ENCODE measurements at places on chromosomes 11 and 22.
A peak's percentile ranks its signal among the peaks of the same experiment; 100 is the strongest.

GRCh38 chr11:64762674-64763525, 3.1 kb upstream of the PYGM start:
- DNase-seq, result peak; percentile 29

- no peak for DNase-seq
These were observed 1883.4 kb upstream of the RAG2 start for GRCh38 chr11:38481391-38481790.

GRCh38 chr11:106724293-106724892, 293.9 kb downstream of the GUCY1A2 start:
- no peak for DNase-seq

DNA sequence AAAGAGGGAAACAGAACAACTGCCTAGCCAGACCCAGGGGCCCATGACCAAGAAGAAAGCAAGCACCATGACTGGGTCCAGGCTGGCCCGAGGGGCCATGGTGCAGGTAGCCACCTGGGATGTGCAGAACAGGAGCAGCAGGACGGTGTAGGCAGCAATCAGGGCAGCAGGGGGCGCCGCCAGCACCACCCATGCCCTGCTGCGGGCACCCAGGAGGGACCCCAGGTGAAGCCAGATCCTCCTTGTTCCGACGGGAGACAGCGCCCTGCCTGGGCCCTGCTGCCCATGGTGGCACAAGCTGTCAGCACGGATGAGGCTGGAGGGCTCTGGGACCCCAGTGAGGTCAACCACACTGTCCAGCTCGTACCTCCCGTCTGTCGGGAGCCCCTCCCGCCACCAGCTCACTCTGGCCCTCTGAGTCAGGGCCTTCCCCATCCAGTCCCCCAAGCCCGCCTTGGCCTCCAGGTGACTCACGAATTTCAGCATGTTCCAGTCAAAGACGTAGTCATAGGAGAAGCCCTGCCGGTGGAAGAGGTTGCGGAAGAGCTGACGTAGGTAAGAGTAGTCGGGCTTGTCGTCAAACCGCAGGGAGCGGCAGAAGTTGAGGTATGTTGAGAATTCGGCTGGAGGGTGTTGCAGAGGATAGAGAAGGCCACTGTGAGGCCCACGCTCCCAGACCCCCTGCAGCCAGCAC, 18.8 kb downstream of the CSNK1E start:
- no peak for DNase-seq

DNA sequence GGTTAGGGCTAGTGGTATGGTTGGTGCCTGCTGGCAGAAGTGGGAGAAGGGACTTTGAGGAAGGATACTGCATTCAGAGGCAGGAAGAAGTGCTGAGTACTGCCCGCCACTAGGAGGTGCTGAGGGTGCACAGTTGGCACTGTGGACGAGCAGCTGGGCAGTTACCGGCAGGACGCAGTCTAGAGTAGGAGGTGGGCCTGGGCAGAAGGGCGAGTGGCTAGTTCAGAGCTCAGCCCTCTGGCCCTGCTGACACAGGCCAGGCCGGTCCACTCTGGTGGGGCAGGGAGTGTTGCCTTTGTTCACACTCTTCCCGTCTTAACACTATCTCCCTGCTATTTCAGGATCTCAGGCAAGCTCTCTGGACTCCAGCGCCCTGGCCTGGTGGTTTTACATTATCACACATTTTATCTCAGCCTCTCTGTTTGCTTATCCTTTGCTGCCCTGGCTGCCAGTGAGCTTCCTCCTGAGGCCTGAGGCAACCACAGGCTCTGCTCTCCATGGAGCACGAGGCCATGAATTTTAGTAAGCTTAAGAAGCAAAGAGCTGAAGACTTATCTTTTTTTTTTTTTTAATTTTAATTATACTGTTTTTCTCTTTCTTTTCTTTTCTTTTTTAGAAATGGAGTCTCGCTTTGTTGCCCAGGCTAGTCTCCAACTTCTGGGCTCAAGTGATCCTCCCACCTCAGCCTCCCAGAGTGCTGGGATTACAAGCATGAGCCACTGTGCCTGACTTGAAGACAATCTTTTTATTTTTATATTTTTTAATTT, 26.9 kb downstream of the SNAP29 start:
- peak; percentile 37 for DNase-seq

GRCh38 chr11:37503411-37504059, 905.5 kb upstream of the RAG2 start:
- DNase-seq, result no peak

DNA sequence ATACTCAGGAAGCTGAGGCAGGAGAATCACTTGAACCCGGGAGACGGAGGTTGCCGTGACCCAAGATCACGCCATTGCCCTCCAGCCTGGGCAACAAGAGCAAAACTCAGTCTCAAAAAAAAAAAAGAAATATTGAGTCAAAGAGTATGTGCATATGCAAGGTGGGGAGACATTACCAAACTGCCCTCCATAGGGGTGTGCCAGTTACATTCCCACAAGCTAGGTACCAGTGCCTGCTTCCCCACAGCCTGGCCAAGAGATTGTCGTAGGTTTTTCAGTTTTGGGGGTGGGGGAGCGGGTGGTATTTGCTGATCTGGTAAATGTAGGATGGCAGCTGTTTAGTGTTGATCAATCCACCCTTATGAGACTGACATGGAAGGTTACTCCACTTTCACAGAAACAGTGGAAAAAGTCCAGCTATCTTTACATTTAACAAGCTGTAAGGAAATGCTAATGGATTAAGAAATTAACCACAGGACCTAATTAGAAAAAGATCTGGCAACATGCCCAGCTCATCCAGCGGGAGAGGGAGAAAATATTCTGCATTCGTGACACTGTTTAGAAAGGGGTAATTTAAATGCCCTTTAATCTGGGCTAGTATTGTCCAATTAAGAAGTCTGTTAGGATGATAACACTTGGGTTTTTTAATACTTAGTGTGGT, 89.4 kb downstream of the PACS1 start:
- DNase-seq, result no peak

Measured in GDM1 (cell line).